ENCODE measurements at places on chromosomes 16 and 17.

- DNase-seq = no peak
These were observed 36.6 kb downstream of the CCDC42 start for GRCh38 chr17:8708025-8708461.

DNA sequence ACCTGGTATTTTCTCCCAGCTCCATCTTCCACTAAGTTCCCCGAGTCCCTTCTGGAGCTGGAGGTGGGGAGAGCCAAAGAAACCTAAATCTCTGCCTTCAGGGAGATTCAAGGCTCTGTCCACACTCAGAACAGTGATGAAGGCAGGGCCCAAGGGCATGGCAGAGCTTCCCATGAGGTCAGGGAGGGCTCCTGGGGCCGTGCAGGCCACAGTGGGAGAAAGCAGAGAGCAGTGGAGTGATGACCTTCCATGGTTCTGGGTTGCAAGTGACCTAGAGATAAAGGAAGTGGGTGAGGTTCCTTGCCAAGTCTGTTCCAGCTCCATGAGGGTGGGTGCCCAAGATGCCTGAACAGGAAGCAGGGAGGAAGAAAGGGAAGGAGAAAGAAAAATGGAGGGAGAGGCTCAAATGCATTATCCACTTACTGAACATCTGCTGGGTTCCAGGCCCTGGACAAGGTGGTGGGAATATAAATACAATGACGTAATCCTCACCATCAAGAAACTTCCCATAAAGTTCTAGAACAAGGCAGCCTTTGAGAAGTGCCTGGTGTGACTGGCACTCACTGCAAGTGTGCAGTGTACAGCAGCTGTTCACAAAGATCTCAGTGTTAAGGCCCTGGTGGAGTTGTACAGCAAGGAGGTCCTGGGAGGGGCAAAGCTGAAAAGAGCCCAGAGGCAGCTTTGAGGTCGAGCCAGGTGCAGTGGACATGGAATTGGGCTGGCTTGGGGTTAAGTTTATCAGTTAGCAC lies 13.3 kb downstream of the TBKBP1 start:
- no peak for DNase-seq

DNA sequence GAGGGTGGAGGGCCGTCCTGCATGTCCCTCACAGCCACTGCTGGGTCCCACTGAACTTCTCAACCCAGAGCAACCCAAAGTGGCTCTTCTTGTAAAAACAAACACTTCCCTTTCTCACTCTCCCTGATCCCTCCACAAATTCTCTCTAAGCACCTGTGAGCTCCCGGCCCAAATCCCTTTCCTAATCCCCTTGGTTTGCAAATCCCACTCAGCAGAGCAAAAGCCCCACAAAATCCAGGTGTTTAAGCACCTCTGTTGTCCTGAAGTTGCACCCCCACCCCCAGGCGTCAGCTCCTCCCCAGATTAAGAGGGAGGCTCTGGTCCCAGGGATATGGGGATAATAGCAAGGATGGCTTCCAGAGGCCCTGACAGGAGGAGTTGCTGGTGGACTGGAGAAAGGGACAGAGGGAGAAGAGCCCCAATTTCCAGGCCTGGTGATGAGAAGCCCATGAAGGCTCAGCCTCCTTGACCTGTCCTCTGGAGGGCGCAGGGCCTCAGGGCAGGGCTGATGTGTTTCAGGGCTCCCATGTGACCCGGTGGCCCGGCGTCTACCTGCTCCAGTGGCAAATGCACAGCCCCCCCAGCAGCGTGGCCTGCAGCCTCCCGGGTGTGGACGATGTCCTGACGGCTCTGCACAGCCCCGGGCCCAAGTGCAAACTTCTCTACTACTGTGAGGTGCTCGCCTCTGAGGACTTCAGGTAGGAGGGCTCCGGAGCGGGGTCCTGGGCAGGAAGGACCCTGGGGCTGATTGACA lies 23.0 kb downstream of the NAGPA start:
- DNase-seq = no peak

DNA sequence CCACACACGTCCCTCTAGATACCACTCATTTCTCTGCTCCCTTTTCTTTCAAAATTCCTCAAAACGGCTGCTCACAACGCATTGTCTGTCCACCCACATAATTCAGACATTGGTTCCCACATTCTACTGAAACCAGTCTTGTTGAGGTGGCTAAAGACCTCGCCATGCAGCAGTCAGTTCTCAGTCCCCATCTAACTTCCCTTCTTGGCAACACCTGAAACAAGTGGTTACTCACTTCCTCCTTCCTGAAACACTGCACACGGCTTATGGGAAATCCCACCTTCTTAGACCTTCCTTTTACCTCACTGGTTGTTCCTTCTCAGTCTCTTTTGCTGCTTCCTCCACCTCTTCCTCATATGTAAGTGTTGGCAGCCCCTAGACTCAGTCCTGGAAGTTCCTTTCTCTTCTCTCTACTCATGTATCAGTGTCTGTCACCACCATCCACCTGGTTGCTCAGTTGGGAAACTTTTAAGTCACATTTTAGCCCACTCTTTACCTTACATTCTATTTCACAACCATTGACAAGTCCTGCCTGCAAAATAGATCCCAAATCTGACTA lies 277.1 kb downstream of the CEP112 start:
- no peak for DNase-seq

DNA sequence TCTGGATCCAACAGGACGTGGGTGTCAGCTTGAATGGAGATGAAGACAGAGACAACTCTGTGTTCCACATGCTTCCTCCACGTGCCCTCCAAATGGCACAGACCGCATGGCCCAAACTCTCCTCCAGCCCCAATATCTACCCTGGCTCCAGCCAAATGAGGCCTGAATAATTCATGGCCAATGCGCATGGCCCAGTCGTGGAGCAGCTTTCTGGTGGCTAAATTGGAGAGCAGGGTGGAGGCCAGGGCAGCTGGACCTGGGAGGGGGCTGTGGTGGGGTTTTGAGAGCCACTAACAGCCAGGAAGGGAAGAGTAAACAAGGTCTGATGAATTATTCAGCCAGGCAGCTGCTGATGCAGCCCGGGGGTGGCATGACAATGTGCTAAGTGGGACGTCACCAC lies 96.7 kb upstream of the TMEM132E start:
- no peak for DNase-seq

GRCh38 chr17:57413848-57414651 lies 157.7 kb downstream of the MSI2 start:
- no peak for DNase-seq

DNA sequence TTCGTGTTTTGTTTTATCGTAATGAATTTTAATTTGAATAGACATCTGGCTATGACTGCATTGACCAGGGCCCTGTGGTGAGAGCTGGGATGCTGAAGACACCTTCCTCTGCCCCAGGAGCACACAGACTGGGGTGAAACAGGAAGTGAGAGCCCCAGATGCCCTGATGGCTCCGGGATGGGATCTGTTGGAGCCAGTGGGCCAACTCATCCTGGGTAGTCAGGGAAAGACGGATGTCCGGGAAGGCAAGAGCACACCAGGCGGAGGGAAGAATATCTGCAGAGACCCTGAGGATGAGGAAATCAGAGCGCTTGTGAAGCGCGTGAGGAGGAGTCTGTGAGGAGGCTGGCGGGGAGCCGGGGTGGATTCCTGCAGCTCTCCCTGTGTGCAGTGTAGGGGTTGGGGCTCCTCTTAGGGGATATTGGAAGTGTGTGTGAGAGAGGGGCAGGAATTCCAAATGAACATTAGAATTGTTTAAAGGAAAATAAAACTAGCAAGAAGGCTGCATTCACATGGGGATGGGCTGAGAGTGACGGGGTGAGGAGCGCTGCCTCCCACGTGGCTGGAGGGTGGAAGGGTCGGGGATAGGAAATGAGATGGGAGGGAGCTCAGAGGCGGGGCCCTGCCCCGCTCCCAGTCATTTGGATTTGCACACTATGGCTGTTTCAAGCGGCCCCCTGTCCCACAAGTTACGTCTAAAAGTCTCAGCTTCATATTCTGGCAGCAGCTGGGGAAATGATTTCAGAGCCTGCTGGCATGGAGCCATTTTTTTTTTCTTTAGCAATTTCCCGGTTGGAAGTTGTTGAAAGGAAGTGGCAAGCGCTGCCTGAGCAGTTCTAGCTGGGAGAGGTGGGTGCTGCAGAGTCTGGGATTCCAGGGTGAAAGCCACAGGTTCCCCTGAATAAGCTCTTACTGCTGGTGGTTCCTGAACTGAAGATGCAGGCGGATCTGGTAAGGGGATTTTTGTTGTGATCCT lies 71.2 kb upstream of the LGALS9 start:
- no peak for DNase-seq

- DNase-seq = no peak
These were observed 187.6 kb downstream of the FTO start for GRCh38 chr16:53891409-53892139.

- no peak for DNase-seq
These were observed 6.3 kb upstream of the USP31 start for GRCh38 chr16:23155445-23156049.

GRCh38 chr17:14622615-14623101 lies 321.8 kb downstream of the HS3ST3B1 start:
- peak; percentile 88 for DNase-seq

DNA sequence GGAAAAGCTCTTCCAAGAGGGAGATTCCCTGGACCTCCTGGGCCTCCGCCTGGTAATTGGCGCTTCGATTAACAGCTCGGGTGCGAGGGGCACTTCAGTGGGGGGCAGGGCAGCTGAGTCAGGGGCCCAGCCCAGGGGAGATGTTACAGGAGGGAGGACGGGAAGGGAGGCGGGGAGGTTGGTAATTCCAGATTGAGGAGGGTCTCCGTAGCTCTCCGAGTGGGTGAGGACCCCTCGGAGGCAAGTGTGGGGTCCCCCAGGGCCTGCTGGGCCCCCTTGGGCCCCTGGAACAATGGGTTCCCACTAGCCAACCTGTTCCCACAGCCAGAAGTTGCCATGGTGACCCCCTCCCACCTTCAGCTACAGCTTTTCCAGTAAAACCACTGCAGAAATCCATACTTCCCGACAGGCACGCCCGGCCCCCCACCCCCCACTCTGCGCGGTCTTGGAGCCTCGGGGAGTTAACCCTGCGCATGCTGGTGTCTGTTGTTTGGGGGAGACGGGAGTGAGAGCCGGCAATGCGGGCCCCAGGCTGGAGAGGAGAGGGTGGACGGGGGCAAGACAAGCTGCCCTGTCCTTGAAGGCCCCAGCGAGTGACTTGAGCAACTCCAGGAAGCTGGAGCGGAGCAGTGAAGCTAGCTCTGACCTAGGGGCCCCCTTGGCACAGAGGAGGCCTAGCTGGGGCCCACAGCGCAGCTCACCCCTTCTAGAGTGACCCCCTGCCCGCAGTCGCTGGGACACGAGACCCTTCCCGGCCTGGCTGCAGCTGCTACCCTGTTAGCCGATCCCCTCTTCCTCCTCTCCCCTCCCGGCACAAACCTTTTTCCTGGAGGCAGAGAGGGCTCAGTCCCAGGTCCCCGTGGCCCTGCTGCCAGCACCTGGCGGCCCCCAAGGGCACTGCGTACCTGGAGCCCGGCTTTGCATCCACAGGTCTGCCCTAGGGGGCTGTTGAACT lies 37.8 kb downstream of the TMEM235 start:
- no peak for DNase-seq

- DNase-seq = no peak
These were observed 53.5 kb downstream of the TNFRSF13B start for GRCh38 chr17:16918443-16918842.

GRCh38 chr17:63439687-63440086 lies 6.4 kb downstream of the CYB561 start:
- DNase-seq = peak; percentile 55

DNA sequence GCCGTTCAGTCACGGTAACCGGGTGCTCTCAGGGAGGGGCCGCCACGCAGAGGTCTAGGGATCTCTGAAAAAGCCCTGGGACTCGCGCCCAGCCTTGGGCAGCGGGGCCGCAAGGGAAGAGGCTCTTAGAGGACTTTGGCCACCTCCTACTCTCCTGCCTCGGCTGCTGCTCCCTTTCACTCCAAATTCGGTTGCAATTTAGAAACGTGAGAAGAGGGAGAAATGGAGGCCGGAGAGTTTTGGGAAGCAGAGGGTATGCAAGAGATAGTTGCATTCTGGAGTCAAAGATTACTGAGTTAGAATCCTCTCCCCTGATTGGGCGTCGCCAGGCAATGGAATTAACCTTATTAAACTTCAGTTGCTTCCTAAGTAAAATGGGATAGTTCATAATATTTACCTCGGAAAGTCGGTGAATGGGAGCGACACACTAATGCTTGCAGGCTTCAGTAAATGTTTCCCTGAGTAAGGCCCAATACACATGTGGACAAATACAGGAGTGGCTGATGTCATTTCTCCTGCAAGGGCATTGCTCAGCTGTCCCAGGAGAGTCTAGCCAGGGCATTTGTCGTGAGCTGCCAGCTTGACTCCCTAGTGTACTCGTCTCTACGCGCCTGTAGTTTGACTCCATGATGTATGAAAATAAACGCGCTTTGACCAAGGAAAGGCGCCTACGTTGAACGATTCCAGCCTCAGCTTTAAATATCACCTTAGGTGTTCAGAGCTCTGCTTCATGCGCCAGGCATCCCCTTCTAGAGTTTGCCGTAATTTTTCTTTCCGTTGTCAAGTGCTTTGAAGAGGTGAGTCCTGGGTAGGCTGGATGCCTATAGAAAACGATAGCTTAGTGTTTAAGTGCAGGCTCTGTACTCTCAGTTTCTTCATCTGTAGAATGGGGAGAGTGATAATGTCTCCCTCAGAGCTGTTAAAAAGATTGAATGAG lies 667 bp downstream of the OGFOD1 start:
- no peak for DNase-seq

DNA sequence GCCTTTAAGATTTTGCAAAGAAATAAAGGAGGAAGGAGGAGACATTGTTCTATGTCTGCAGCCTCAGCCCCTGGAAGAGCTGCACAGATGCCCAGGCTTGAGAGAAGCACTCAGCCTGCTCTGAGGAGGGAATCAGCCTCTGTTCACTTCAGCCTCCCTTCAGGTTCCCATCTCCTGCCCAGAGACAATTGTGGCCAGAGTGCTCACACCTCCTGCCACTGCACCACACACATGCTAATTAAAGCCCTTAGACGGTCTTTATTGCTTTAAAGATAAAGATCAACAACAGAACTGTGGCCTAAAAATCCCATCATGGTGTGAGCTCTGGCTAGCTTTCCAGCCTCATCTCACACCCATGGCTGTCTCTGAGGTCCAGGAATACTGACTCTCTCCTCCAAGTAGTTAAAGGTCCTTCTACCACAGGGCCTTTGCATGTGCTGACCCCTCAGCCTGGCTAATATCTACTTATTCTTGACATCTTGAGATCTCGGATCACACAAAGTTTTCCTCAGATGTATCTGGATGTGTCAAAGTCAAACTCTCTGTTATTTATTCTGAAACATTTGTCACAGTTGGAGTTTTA lies 33.8 kb downstream of the CHD9NB start:
- DNase-seq = no peak

All from AG09309 (cell line).